Esophagus squamous epithelium (tissue), 5 donors: ENCODE measurements at places on chromosomes 7 and 10.

GRCh38 chr10:121654021-121654545, 55.8 kb upstream of the FGFR2 start:
- DNase-seq, result no peak

GRCh38 chr10:86353506-86354485, 12.8 kb downstream of the GRID1 start:
- no peak for DNase-seq

DNA sequence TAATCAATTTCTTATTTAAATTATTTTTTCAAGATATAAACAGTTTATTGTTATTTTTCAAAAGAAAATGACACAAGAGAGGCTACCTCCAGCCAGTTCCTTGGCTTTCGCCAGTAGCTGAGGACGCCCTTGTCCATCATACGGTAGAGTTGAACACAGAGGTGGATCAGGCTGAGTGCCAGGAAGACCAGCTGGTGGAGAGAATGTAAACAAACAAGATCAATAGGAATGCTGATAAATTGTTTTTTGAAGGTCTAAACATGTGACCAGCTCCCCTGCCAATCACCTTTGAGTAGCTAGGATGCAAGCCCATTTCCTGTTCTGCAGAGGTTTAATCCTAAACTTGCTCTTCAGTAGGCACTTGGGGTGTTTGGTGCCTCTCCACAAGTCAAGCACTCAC, 138.9 kb downstream of the PKD1L1 start:
- no peak for DNase-seq

DNA sequence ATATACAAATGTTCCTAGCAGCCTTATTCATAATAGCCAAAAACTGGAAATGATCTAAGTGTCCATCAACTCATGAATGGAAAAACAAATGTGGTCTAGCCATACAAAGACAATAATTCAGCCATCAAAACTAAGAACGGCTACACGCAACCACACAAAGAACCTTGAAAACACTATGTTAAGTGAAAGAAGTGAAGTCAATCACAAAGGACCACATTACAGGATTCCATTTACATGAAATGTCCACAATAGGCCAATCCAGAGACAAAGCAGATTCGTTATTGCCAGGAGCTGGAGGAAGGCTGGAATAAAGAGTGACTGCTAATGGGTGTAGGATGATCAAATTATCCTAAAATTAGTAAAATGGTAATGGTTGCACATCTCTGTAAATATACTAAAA, 21.1 kb downstream of the MKRN1 start:
- no peak for DNase-seq

DNA sequence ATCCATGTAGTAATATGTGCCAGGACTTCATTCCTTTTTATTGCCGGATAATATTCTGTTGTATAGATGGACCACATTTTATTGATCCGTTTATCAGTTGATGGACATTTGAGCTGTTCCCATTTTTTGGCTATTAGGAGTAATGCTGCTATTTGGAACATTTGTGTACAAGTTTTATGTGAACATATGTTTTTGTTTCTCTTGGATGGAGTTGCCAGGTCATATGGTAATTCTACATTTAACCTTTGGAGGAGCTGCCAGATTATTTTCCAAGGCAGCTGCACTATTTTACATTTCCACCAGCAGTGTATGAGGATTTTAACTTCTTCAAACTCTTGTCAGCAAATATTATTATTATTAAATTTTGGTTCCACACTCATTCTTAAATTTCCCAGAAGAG, 59.2 kb downstream of the C10orf90 start:
- no peak for DNase-seq

GRCh38 chr7:40234046-40234445, 99.2 kb downstream of the SUGCT start:
- no peak for DNase-seq

- no peak for DNase-seq
Observed at GRCh38 chr10:130017631-130018022, 53.6 kb upstream of the EBF3 start.

GRCh38 chr7:6218329-6218728, 54.1 kb downstream of the CYTH3 start:
- no peak for DNase-seq

DNA sequence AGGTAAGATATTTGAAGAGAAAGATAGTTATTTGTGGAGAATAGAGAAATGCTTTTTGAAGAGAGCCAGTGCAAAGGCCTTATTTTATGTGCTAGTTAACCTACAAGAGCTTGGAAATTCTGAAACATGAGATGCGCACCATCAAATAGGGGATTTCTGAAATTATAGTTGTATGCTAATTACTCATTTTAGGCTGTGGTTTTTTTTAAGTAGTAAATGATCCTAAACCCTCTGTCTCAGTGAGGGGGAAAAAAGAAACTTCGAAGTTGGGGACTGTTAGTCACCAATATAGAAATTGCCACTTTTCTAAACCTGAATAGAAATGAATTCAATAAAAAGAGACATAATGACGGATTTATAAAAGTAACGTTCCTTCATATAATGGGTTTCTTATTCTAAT, 119.3 kb upstream of the MDFIC start:
- DNase-seq, result no peak

DNA sequence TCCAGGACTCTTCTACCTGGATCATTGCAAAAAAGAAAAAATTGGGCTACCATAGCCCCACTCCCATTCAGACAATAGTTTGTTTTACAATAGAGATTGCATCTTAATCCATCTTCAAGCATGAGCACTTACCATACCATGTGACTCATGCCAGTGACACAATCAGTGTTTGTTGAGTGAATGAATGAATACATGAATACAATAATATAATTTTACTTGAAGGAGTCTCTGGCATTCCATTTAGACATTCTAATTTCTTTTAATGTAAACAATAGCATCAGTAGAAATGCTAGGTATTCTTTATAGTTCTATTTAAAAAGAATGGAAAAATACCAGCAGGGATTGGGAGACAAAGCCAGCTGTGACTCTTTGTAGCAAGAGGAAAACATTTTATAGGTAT, 141.6 kb upstream of the AKR1E2 start:
- no peak for DNase-seq

GRCh38 chr10:34526758-34527730, 288.1 kb downstream of the PARD3 start:
- DNase-seq, result no peak

- no peak for DNase-seq
Observed at GRCh38 chr7:159027789-159028507, 116.7 kb downstream of the VIPR2 start.

DNA sequence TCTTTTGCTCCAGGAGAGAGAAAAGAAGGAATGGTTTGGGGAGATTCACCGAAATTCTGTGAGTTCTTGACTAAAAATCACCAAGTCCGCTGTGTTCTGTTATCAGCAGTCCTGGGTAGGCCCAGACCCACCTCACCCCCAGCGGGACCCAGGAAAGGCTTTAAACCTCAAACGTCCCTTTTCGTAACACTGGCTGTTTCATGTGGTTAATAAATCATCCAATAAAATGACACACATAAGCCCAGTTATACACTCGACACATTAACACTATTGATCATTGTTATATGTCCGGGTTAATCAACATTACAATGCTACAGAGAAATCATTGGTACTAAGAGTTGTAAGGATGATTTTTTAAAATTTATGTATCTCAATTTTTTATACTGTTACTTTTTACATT, 25.2 kb downstream of the DIP2C start:
- DNase-seq, result no peak

GRCh38 chr7:4066626-4067475, 615.2 kb upstream of the FOXK1 start:
- no peak for DNase-seq

DNA sequence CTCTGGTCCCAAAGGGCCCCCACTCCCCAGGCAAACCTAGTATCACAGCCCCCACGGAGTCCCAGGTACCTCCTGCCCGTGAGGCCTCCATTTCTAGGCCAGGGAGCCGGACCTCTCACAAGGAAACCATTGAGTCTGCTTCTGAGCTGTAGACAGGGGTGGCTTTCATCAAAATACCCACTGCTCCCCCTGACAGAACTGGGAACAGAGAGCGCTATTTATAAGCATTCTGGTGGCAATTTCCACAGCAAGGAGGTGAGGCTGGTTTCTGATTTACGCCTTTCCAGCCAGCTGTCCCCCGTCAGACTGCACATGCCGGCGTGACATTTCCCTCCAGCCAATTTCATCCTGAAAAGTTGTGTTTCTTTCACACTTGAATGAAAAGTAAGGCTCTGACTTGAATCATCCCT, 407.5 kb upstream of the PRKCQ start:
- DNase-seq, result no peak

DNA sequence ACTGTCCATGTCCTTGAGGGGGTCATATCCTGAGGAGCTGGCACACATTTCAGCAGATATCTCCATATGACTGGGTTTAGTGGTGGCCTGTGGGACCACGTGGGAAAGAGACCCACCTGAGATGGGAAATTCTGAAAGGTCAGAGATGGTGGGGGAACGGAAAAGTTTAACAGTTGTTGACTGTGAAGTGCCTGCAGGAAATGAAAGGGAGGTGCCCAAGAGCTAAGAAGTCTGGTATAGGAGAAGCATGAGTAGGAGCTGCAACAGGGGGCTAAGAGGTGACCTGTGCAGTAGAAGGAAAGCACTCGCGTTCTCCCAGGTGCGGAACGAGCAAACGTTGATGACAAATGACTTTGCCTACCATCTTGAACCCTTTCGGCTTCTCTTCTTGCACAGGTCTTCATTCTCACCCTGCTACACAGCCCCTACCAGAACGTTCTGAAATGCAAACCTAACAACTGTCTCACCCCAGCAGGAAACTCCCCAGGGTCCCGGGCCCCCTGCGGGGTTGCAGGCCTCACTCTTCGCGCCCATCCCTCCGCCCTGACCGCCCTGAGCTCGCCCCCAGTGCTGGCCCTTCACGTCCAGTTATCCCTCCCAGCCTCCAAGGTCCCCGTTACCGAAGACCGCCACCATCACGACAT, 9.8 kb upstream of the FXYD4 start:
- no peak for DNase-seq

- DNase-seq, result no peak
Observed at GRCh38 chr7:41375582-41375981, 327.3 kb downstream of the INHBA start.

DNA sequence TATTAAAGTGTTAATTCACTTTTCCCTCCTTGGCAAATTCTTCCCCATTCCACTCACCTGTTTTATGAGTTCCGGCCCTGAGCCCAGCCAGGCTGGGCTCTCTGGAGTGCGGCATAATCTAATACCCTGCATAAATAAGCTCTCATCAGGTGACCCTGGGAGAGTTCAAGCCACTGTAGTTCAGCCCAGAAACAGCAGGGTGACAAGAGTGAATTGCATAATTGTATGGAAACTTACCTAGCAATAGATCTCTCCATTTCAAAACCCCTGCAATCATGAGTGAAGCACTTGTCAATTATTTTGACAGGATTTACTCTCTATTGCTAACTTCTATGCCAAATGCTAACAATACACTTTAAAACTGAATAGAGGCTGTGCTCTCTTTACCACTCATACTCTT, 94.7 kb downstream of the OSBPL3 start:
- DNase-seq, result no peak

DNA sequence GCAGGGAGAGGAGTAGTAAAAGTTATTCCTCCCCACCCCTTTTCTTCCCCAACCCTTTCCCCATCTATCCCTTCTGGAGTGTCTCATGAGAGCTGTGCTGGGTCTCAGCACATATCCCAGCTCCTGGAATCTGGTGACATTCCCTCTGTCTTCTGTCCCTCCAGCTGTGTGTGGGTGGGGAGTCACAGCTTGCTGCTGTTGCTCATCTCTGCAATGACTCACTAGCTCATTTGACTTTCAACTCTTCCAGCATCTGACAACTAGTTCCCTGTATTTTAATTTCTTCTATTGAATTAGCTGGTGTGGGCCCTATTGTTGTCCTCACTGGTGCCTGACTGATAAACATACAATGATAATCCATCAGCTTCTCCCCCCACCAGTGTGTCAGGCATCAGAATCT, 198.9 kb upstream of the AUTS2 start:
- DNase-seq, result no peak

DNA sequence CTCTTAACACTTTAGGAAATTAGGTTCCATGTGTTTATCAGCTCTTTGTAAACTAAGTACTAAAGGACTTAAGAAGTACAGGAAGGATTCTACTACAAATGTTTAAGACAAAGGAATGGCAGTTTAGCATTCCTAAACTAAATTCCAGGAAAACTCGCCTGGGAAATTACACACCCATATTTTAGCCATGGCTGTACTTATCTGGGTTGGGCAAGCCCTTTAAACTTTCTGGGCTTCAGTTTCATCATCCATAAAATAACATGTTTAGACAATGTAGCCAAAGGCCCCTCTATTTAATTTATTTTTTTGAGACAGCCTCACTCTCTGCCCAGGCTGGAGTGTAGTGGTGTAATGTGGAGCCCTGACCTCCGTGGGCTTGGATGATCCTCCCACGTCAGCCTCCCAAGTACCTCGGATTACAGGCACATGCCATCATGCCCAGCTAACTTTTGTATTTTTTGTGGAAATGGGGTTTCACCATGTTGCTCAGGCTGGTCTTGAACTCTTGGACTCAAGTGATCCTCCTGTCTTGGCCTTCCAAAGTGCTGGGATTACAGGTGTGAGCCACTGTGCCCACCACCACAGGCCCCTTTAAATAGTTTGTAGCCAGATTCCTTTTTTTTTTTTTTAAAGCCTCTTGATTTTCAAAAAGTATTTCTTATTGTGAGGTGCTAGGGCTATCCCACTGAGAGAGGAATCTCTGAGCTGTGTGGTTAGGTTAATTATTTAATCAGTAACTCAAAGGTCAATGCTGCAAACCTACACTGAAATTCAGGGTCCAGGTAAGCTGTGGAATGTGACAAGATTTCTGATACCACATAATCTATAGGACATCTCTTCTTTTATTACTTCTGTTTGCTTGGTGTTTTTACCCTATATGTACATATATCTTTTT, 32.1 kb downstream of the TMEM60 start:
- no peak for DNase-seq

- no peak for DNase-seq
Observed at GRCh38 chr10:86371116-86371515, 4.5 kb upstream of the GRID1 start.

- no peak for DNase-seq
Observed at GRCh38 chr7:116532102-116532688, 7.4 kb downstream of the CAV1 start.

GRCh38 chr7:138832966-138833365, 35.0 kb upstream of the ATP6V0A4 start:
- no peak for DNase-seq

DNA sequence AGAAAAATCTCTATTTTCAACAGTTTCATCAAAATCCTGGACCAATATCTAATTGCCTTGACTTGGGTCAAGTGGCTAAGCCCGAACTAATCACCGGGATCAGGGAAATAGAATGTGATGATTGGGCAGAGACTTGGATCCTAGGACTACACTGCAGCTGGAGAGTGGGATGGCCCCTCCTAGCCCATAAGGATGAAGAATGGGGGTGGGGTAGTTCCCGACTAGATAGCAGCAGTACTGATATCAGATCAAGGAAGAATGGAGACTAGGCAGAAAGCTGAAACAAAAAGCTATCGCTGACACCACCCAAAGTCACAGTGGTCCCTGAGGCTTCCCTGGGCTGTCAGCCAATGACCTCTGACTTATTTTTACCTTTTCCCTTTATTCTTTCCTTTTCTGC, 160.4 kb upstream of the PHYHIPL start:
- no peak for DNase-seq
